ENCODE measurements at places on chromosomes 16 and 17. TPM values are rescaled to one million over a fixed set of nuclear protein-coding genes. Genes with fewer than 3 reads are reported as not detected.

Gene KCNG4
- total RNA-seq: not detected

Gene ICAM2
- total RNA-seq: 55.7 TPM

DNA sequence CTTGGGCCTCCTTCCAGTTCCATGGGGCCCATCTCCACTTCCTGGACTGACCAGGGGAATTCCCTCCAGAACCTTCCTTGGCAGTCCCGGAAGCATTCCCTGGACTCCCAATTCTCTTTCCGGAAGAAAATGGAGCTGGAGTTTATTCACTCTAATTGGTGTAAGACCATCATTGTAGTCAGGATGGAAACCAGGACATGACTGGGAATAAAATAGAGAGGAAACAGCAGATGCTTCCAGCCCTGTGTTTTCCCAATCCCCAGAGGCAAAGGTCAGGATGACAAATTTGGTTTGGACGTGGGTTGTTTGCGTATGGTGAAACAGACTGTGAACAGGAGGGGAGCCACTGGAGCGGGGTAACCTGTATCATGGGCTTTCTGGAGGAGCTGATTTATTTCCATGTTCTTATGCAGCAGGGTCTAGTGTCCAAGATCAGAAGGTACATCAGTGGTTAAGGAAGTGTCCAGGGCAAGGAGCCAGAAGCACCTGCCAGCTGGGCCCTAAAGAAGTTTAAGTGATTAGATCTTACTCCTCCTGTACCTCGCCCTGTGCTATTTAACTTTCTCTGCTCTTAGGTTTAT is 8.5 kb upstream of the LONP2 start:
- H3K4me3 ChIP-seq: no peak overlapping the region
- no peak overlapping the region for H3K27ac ChIP-seq
- no peaks in the 10 kb centered on the region for H3K27me3 ChIP-seq
- peaks cover 19% of the 10 kb centered on the region for H3K4me1 ChIP-seq

- peak; percentile 67 for DNase-seq
- peak within 1 kb of the TSS; percentile 91 for H3K4me3 ChIP-seq
- H3K36me3 ChIP-seq: no peaks in the 10 kb centered on the region
Observed at GRCh38 chr17:3964203-3965117, at the start of gene ATP2A3. TSS of gene ATP2A3 (minus strand) at chr17:3964437. CDS start at chr17:3964291, 146 bp downstream.

GRCh38 chr16:57137566-57138273 is 45.3 kb downstream of the CPNE2 start:
- H3K4me1 ChIP-seq: peaks cover 47% of the 10 kb centered on the region
- H3K27me3 ChIP-seq: no peaks in the 10 kb centered on the region
- H3K4me3 ChIP-seq: no peak overlapping the region

DNA sequence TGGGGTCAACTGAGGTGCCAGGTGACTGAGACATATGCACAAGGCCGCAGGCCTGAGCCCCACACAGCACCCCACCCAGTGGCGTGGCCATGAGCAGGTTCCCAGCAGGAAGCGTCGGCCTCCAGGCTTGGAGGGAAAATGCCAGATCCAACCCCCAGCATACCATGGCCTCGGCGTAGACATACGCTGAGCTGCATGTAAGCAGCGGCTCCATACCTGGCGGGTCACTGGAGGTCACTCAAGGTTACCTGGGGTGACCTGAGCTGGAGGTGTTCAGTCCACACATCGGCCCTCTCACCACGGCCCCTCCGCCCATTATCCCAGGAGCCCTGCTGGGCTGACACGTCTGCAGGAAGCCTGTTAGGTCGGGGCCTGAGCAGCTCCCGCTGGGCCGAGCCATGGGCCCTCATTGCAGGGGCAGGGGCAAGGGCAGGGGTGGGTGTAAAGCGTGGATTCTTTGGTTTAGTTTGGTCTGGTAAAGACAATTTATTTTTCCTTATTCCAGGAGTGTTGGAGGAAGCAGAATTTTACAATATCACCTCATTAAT is 15.2 kb downstream of the KCTD5 start:
- no peak overlapping the region for H3K4me3 ChIP-seq
- H3K36me3 ChIP-seq: peaks cover 2% of the 10 kb centered on the region
- DNase-seq: no peak
- no peak overlapping the region for H3K27ac ChIP-seq
- no peaks in the 10 kb centered on the region for H3K4me1 ChIP-seq

DNA sequence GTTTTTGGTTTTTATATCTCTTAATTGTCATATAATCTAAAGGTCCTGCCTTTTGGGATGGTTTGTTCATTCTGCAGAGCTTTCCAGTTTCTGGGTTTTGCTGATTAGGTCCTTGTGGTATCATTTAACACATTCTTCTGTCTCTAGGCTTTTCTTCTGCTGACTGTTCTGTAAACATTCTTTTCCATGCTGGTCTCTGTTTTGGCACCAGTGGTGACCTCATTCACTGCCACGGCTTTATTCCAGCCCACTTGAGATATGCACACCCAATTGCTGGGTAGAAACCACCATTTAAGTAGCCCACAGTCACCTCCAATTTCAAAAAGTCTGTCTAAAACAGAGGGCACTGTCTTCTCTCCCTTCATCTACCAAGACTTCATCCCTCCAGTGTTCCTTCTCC is 31.1 kb upstream of the COX10 start:
- no peak for DNase-seq
- H3K27me3 ChIP-seq: no peaks in the 10 kb centered on the region
- H3K4me1 ChIP-seq: peaks cover 23% of the 10 kb centered on the region
- H3K27ac ChIP-seq: no peak overlapping the region
